ENCODE measurements at places on chromosomes 6 and 20. TPM values are rescaled to one million over a fixed set of nuclear protein-coding genes. Genes with fewer than 3 reads are reported as not detected.

Gene TAGAP
- total RNA-seq: 0.13 TPM

Gene CUL7
- total RNA-seq: 32.1 TPM

Gene BANF2
- total RNA-seq: not detected

Gene BTN3A1
- total RNA-seq: 5.0 TPM

Gene CST2
- not detected for total RNA-seq

Gene SPO11
- total RNA-seq: not detected

Gene SMIM8
- total RNA-seq: 6.7 TPM

Gene SPTLC3
- 0.03 TPM for total RNA-seq

Gene HRH3
- 0.10 TPM for total RNA-seq

Gene COL11A2
- 0.57 TPM for total RNA-seq

Gene BMP2
- total RNA-seq: 0.23 TPM

Gene GGTLC1
- 0.18 TPM for total RNA-seq

Gene DLL1
- total RNA-seq: 2.4 TPM

Gene NEU1
- 111 TPM for total RNA-seq

Gene MRAP2
- total RNA-seq: 2.5 TPM

Gene NMBR
- total RNA-seq: not detected

Gene KIAA1755
- total RNA-seq: 0.08 TPM

Gene MUC21
- not detected for total RNA-seq

Gene GJA10
- not detected for total RNA-seq

Gene FAM209B
- total RNA-seq: not detected

Gene HLA-DPB1
- total RNA-seq: 0.64 TPM

Gene SAPCD1
- total RNA-seq: 6.3 TPM

Gene UNC5CL
- 0.36 TPM for total RNA-seq

Gene KCNQ5
- 9.4 TPM for total RNA-seq

Gene EEF1A2
- total RNA-seq: 178 TPM

Gene JARID2
- total RNA-seq: 6.0 TPM

Gene NRN1
- 0.18 TPM for total RNA-seq

Gene HFE
- total RNA-seq: 12.1 TPM

Gene ZSCAN26
- 6.6 TPM for total RNA-seq

Gene SLC52A3
- total RNA-seq: 6.4 TPM

Gene TOMM6
- 234 TPM for total RNA-seq

Gene EDN1
- 15.1 TPM for total RNA-seq

Gene MRPS26
- total RNA-seq: 52.7 TPM

Gene TFAP2B
- not detected for total RNA-seq

Gene CDH22
- total RNA-seq: not detected

Gene AKAP12
- 267 TPM for total RNA-seq

Gene CLVS2
- total RNA-seq: 1.1 TPM

Gene SLC22A3
- total RNA-seq: not detected

Gene POU5F1
- 1.1 TPM for total RNA-seq

Gene CNPY3
- total RNA-seq: 72.8 TPM

Gene SUMO4
- 1.1 TPM for total RNA-seq

Gene CLIC5
- total RNA-seq: 0.05 TPM

Gene TP53INP2
- 20.6 TPM for total RNA-seq

Gene MEI4
- total RNA-seq: 0.05 TPM

Gene PET117
- total RNA-seq: 14.6 TPM

Gene TP53TG5
- not detected for total RNA-seq

Gene PTGIS
- total RNA-seq: 4.4 TPM

Gene PAK5
- not detected for total RNA-seq

Gene DCBLD1
- 29.0 TPM for total RNA-seq

Gene ASF1A
- 28.5 TPM for total RNA-seq

Gene OOEP
- total RNA-seq: 10.6 TPM

Gene STMND1
- not detected for total RNA-seq

Gene DDX43
- total RNA-seq: 24.9 TPM

Gene C4A
- 8.1 TPM for total RNA-seq

Gene RFX6
- total RNA-seq: not detected
